RPMI7951 (cell line): ENCODE measurements at places on chromosomes 4 and X. TPM values are rescaled to one million over a fixed set of nuclear protein-coding genes. Genes with fewer than 3 reads are reported as not detected.

SSX4 gene
- 0.36 TPM in 1 of 2 replicates, not detected in the other for total RNA-seq

F9 gene
- total RNA-seq: not detected in 2 replicates

PNMA5 gene
- total RNA-seq: not detected in 2 replicates

PF4V1 gene
- total RNA-seq: 0.72 TPM in 1 of 2 replicates, not detected in the other

DCLK2 gene
- total RNA-seq: 1.7 and 4.1 TPM in 2 replicates

GRCh38 chr4:89521826-89522225 lies 214.2 kb upstream of the GPRIN3 start:
- no peak for DNase-seq

GRCh38 chr4:166594326-166594946 lies 639.9 kb downstream of the SPOCK3 start:
- DNase-seq: peak; percentile 74

- DNase-seq: no peak
Measured at GRCh38 chrX:110512341-110512740, 153.7 kb downstream of the RTL9 start.

DNA sequence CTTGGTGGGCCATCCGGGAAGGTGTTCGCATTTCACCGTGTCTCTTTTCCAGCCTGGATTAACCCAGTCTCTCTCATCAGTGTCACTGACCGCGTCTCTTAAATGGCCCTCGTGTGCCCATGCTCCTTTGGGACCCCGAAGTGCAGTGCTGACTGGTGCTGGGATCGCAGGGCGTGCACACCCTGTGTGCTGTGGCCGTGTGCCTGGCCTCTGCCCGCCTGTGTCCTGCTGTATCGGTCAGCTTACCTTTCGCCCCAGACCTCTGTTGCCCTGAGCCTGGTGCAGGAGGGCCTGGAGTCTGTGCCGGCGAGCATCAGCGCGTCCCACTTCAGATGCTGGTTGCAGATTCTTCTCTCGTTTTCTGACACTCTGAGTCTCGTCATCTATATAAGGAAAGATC lies 68.3 kb upstream of the HGFAC start:
- DNase-seq: no peak

GRCh38 chrX:139448996-139449395 lies 81.5 kb upstream of the F9 start:
- no peak for DNase-seq

DNA sequence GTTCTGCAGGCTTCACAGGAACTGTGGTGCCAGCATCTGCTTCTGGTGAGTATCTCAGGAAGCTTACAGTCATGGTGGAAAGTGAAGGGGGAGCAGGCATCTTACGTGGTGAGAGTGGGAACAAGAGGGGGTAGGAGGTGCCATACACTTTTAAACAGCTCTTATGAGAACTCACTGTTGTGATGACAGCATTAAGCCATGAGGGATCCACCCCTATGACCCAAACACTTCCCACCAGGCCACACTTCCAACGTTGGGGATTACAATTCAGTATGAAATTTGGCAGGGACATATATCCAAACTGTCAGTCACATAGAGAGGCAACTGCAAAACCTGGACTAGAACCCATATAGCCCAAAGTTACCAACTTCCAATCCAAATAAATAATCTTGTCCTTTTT lies 43.1 kb upstream of the ZCCHC12 start:
- DNase-seq: no peak

DNA sequence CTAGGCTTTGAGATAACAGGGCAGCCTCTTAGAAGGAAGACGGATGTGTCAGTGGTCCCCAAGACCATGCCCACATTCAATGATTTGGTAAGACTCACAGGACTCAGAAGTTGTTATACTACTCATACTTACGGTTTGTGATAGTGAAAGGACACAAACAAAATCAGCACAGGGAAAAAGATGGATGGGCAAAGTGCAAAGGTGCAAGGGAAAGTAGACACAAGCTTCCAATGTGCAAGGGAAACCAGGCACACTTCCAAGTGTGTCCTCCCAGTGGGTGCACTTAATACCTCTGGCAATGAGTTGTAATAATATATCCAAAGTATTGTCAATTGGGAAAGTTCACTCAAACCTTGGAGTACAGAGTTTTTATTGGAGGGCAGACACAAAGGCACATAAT lies 53.8 kb upstream of the VCX start:
- DNase-seq: no peak

DNA sequence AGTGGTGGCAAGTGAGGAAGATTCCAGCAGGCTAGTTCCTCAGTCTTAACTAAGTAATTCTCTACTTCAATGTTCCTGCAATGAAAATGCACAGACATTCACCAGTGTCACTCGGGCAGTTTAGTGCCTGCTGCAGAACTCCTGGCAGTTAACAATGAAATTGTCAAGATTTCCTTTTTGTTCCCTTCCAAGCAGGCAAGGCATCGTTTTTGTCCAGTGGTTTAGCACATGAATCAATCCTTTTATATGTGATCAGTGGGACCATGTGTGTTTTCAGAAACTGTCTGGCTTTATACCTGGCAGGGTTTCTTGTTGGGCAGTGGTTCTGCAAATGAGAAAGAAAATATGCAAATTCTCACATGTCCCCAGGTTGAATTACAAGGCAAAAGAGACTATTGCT lies 122.2 kb downstream of the GBA3 start:
- DNase-seq: no peak

- no peak for DNase-seq
Measured at GRCh38 chr4:150962245-150962644, 52.8 kb downstream of the LRBA start.

DNA sequence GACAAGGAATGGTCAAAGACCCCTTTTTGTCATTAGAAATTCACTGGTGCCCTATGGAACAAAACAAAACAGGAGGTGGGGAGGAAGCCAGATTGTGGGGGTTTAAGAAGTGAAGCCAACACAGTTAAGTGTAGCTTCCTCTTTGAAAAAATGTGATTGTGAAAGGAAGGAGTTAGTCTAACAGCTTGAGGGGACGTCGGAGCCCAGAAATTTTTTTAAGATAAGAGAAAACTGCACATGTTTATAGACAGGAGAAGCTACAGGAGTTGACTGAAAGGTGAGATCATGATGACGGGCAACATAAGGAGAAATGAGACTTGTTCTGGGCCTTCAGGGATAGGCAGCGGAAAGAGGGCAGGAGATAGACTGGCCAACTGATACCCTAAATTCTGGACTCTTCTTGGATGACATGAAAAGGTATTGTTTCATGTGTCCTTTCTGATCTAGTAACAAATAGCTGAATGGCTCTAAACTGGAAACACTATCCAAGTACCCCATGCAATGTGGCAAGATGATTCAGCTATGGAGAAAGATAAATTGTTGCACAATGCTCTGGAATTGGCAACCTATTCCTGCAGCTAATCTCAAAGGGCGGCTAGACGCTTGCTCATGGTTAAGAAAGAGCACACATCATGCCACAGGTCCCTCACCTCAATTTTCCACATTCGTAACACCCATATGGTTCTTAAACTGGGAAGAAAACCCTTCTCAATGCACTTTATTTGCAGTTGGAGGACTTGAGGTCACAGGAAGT lies 3.7 kb upstream of the HDAC8 start:
- DNase-seq: peak; percentile 37

DNA sequence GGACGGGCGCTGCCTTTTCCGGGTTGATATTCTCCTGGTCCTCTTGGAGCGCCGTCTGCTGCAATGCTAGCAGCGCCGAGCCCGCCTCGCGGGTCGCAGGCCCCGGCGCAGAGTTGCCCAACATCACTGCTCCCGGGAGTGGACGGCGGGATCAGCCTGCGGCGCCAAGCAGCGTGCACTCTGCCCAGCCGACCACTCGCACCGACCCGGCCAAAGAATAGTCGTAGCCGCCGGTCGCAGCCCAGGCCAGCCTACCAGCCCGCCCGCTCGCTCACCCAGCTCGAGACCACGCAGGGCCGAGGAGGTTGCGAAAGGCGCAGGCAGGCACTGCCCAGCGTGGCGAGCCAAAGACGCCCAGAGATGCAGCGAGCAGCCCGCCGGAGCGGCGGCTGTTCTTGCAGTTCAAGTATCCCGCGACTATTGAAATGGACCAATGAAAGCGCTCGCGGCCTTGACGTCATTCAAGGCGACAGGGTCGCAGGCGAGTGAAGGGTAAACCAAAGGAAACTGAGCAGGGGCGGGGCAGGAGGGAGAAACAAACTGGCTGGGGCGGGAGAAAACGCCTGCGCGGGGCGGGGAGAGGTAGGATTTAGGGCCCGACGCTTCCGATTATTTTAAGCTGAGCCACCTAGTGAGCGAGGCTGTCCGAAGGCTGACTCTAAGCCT lies at the start of gene CCNA2:
TSS of gene CCNA2 (minus strand) at position 379 of the 666 bp plus-strand sequence. CDS start at position 124, 255 bp downstream.
- DNase-seq: peak; percentile 96

DNA sequence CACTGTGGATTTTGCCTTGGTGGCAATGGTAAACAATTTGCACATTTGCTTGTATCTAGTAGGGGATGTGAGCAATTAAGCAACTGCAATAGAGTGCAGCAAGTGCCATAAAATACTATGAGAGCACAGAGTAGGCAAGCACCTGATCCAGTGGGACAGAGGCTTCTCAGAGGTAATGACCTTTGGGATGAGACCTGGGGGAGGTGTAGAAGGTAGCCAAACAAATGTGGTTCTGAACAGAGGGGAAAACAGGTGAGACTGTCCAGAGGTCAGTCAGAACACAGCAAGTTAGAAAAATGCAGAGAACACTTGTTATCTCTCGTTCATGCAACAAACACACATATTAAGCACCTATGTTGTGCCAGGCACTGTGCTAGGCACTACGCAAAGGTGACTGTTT lies 21.4 kb upstream of the ANK2 start:
- DNase-seq: no peak

GRCh38 chr4:54482529-54483200 lies 175.1 kb upstream of the KIT start:
- peak; percentile 77 for DNase-seq

DNA sequence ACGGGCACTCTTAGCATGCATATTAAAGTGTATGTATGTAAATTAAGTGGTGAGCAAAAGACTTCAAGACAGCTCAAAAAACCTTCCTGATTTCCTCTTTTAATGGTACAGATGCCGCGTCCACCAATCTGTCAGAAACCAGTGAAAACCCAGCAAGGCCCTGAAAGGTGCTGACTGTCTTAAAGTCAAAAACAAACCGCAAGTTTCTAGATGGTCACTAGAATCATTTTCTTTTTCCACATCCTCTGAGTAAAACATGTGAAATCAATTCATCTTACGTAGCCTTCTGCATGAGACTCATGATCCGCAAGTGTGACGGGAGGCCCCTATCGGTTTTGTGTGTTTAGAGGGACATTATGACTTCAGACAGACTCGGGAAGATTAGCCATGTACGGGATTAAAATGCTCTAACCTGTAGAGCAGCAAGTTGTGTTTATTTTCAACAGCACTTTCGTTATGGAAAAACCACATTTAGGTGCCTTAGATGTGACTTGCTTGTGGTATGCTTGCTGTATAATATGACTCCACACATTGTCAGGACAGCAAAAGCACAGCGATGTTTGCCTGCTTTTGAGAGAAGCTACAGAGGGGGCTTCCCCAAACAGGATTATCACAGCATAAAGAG lies 88.2 kb upstream of the STS start:
- no peak for DNase-seq

- DNase-seq: no peak
Measured at GRCh38 chr4:179124957-179125356, 1682.7 kb upstream of the AGA start.

DNA sequence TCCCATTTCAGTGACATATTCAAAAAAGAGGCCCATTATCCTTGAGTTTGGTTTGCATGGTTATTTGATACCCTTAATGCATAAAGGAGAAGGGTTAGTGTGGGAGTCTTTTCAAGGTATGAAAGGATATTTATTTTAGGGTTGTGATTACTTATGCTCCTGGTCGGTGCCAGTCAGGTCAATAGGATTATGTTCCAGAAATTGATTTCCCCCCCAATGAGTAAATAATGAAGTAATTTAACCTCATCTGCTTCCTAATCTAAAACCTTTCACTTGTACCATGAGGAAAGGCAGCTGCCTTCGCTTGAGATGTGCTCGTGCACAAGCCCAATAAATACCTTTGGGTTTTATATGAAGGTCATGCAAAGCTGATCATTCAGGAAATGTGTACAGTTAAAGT lies 55.0 kb upstream of the NR0B1 start:
- DNase-seq: no peak

- peak; percentile 32 for DNase-seq
Measured at GRCh38 chrX:115583496-115584004, 22.6 kb downstream of the PLS3 start.

- no peak for DNase-seq
Measured at GRCh38 chrX:44216171-44216570, 127.3 kb downstream of the EFHC2 start.

GRCh38 chr4:7649741-7650531 lies 215.2 kb upstream of the PSAPL1 start:
- peak; percentile 100 for DNase-seq

- DNase-seq: no peak
Measured at GRCh38 chr4:8742546-8742945, 129.1 kb downstream of the HMX1 start.

- no peak for DNase-seq
Measured at GRCh38 chrX:50736656-50737055, 77.3 kb downstream of the SHROOM4 start.

- peak; percentile 78 for DNase-seq
Measured at GRCh38 chrX:121987163-121987562, 939.8 kb downstream of the GLUD2 start.
